ENCODE measurements at places on chromosomes 13 and 19.

- no peak for DNase-seq
Observed at GRCh38 chr13:43206838-43207237, 183.5 kb downstream of the DNAJC15 start.

DNA sequence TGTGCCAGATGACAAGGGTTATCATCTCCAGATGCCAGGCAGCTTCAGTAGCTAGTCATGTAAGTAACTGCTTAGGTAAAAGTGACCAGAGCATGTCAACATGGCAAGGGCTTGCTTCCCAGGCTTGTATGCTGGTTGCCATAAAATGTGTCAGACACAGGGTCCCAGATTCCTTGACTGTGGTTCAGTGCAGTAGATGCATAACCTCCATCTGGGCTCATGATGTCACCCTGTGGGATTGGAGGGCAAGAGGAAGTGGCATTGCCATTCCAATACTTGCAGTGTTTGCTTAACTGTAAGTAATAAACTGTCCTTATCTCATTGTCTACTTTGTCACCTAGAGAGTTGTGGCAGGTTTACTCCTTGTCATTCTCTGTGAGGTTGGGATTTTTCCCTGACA is 226.8 kb downstream of the PCDH17 start:
- no peak for DNase-seq

DNA sequence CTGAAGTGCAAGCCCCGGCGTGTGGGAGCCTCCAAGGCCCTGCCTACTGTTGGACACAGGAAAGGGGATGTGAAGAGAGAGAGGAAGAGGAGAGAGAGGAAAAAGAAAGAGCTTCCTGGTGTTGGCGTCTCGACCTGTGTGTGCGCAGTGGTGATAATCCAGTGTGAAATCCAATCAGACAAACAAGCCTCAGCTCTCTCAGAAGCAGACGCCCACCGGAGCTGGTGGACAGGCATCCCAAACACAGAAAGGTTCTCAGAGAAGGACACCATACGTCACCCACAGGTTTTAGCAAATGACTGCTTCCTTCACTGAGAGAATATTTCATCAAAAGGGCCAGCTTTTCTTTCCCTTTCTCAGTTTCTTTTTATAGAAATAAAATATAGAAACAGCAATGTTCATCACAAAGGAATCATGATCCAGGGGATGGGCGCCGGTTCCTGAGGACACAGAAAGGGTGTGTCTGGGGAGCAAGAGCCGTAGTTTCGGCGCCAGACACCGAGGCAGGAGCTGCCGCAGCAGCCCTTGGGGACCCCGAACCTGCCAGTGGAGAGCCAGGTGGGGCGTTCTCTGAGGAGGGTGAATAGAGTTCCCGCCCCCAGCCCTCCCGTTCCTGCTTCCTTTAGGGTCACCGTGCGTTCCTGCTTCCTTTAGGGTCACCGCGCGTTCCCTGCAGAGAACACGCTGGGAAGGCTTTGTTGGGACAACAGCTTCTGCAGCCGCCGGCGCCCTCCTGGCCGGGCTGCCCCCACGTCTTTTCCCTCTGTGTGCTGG is 145.8 kb upstream of the SOX1 start:
- no peak for DNase-seq

DNA sequence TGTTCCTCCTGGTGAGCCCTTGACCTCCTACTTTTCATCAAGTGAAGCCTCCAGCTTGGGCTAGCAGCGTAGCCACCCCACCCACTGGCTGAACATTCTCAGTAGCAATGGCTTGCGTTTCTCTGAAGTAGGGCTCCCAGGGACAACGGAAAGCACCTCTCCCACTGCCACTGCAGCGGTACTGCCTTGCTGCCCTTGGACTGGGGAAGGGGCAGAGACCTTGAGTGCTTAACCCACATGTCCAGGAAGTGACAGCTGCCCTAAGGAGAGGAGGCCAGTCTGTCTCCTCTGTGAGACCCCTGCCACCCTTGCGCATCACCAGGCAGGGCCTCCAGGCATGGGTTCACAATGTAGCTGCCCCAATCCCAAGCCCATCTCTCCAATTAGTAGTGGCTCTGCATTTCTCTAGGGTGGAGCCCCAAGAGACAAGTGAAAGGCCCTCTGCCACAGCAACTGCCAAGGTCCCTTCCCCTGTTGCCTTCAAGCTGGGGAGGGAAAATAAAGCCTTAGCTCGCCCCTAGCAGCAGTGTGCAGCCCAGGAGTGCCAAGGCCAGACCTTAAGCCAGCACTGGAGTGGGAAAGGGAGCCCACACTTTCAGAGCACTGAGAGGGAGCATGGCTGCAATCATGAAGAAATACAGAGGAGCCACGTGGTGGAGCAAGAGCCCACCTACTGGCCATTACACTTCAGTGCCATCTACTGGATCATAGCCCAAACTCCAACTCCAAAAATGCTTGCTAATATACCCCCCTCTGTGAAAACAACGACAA is 175.9 kb upstream of the TRPC4 start:
- DNase-seq: peak; percentile 39
